Hematopoietic multipotent progenitor cell treated with erythropoietin and hydrocortisone succinate and interleukin-3 and kit ligand, for 17 days (in vitro differentiated cells): ENCODE measurements at places on chromosomes 12 and 14.

GRCh38 chr14:30533126-30533525, 25.8 kb upstream of the G2E3 start:
- DNase-seq = no peak

DNA sequence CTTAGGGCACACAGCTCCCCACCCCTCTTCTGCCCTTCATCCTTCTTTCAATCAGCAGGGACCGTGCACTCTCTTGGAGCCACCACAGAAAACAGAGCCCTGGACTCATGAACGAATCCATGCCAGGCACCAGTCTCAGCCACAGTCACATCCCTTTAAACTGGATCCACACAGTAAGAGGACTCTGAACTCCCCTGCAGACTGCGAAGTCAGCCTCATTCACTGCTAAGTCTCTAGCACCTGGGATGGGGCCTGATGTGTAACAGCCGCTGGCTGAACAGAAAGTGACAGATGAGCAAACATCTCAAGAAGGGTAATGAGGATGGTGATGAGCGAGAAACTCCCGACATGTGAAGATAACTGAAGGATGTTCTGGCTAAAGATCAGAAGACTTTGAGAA, 45.8 kb upstream of the IQSEC3 start:
- DNase-seq = no peak

GRCh38 chr12:16036073-16036472, 124.9 kb downstream of the DERA start:
- no peak for DNase-seq

DNA sequence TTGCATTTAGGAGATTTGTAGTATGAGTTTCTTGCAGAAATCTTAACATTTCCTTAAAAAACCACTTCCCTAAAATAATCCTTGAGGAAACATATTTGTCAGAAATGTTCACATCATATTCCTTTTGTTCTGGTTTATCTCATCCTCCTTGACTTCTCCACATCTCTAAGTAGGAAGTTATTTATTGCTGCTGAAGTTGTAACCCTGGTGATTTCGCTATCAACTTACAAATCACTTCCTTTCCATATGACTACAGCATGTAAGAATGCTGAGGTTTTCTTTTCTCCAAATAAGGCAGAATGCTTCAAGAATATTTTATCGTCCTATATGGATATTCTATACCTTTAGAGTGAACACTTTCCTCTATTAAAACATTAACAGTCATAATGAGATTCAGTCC, 751.7 kb downstream of the NRXN3 start:
- DNase-seq = no peak

GRCh38 chr14:93884950-93885349, 42.2 kb upstream of the FAM181A start:
- DNase-seq = no peak
